ENCODE measurements at places on chromosomes 2 and 18.

- DNase-seq = no peak
These were observed 148.9 kb downstream of the ZBTB7C start for GRCh38 chr18:48260237-48260636.

DNA sequence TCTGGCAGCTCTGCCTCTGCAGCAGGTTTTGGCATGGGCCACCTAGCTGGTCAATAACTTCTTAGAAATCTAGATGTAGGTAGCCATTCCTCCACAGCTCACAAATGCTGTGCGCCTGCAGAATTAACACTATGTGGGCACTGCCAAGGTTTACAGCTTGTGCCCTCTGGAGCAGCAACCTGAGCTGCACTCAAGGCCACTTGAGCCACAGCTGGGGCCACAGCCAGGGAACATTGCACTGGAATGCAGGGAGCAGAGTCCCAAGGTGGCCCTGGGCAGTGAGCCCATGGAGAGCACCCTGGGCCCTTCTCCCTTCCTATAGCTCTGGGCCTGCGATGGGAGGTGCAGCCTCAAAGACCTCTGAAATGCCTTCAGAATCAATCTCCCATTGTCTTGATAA, 365.3 kb downstream of the SATB2 start:
- DNase-seq = no peak

DNA sequence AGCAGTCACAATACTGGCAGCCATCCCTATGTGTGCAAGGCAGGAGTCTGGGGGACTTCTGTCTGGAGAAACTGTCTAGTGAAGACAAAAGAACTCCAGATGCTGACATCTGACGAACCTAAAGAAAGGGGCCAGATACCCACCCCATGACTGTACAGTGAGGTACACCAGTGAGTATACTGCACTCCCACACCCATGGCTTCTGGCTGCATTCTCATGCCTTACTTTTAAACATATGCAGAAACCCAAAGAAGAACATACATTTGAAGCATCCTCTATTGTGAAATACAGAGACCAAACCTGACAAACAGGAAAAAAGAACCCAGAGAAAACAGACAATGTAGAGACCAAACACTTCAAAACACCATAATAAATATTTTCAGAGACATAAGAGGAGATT, 102.2 kb downstream of the ACTR3 start:
- no peak for DNase-seq

DNA sequence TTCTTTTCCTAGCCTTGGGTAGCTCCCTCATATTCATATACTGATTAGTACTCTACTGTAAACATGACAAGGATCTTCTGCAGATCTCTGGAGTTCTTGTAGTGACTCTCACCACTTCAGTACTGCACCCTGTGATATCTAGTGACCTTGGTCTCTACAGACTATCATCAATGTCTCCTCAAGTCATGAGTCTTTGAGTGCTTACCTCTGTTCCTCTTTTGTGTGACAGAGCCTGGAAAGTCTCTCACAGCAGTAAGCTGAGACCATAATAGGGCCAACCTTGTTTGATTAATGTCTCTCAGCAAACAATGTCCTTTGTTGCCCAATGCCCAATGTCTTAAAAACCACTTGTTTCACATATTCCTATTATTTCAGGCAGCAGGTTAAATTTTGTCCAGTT, 34.2 kb upstream of the BAZ2B start:
- DNase-seq = no peak

DNA sequence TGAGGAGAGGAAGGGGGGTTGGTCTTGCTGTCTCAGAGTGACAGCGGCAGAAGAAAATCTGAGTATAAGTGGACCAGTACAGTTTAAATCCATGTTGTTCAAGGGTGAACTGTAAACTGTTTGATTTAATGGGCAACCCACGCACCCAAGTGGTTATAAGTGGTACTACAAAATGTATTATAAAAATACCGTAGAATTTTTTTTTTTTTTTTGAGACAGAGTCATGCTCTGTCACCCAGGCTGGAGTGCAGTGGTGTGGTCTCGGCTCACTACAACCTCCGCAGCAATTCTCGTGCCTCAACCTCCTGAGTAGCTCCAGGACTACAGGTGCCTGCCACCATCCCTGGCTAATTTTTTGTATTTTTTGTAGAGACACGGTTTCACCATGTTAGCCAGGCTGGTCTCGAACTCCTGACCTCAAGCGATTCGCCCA, 2.1 kb upstream of the CHCHD5 start:
- no peak for DNase-seq

DNA sequence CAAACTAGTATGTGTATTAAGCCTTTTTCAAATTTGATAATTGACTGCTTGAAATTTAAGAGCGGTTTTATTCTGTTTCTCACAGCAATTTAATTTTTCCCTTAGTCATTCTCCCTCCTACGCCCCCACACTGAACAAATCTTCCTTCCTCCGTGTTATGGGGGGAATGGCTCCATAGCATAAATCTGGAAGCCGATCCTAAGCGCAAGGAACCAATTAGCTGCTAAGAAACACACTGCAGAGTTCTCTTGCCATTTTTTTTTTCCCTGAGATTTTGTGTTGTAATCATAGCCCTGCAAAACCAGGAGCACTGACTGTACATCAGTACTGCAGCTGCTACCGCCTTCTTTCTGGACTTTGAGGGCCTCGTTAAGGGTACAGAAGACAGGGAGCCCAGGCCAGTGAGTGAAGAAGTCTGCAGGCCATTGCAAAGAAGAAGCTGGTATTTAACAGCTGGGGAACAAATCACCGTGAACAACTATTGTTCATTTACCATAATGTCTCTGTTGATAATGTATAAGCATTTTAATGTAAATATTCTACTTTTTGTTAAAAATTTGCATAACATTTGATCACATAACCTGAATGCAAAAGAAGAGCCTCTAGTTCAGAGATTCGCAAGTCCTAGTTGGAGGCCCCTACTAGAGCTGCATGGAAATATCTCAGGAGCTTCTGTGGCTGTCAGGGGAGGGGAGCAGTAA, 264.0 kb downstream of the LRATD1 start:
- no peak for DNase-seq

GRCh38 chr2:188720811-188721605, 253.2 kb upstream of the COL3A1 start:
- no peak for DNase-seq

- DNase-seq = no peak
These were observed 54.7 kb downstream of the THADA start for GRCh38 chr2:43541165-43541564.

Data from NCI-H1048 (cell line).